ENCODE measurements at places on chromosomes 13 and 19.

DNA sequence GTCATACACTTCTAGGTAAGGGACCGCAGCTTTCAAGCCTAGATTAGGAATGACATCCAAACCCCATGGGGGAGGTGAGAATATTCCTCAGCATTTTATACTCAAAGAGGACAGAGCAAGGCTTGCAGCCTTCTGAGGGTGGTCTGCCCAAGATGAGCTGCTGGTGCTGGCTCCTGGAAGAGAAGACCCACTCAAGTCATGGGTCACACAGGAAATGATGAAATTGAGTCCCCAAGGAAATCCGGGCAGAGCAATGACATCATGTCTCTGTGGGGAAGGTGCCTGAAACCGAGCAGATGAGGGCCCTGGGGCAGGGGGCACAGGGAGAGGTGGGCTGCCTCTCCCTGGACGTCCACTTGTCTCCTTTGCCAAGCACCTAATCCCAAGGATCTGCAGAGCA is 468.7 kb downstream of the TSHZ3 start:
- no peak for DNase-seq

DNA sequence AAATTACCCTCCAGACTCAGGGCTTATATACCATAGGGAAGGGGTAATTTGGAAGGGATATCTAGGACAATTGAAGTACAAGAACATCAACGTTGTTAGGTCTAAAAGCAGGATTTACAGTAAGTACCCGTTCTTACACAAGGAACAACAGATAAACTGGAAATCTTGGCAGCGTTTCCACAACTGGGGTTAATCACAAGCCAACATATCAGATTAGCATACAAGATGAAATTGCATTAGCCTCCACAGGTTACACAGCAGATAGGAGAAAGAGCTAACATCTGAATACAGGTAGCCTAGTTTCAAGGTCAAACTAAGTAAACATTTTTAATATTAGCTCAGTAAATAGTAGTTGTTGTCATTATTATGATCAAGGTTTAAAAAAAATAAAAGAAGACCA is 1214.0 kb upstream of the PCDH20 start:
- DNase-seq = no peak

- peak; percentile 77 for DNase-seq
These were observed 12.8 kb downstream of the MOB3A start for GRCh38 chr19:2083174-2083854.

DNA sequence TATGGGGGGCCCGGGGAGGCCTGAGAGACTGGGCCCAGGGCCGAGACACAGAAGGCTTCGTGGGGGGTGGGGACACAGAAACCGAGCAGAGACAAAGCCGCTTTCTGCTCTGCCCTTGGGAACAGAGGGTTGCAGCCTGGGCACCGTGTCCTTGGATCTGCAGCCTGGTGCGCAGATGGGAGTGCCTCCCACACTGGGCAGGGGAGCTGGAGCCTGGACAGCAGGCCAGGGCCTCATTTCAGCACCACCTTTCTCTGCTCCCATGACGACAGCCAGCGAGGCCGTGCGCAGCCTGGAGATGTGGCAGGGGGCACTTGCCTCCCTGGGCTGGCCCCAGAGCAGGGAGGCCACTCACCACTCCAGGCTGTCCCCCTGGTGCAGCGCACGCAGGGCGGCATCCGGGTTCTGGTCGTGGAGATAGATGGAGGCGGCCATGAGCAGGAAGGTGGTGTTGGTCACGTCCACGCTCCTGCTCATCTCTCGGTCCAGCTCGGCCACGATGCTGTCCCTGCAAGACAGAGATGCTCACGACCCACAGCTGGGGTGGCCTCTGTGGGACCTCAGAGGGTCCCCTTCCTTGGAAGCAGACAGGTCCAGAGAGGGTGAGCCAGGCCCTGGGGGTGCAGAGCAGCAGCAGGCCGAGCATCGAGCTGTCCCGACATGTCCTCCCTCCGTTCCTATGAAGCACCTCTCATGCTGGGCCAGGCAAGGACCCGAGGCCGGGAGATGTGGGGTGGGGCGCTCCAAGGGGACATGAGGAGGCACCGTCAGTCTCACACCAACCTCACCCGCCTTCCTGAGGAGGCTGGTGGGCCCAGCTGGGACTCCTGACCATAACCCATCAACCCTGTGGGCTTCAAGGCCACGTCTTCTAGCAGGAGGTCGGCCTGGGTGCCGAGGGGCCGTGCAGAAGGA is 10.9 kb upstream of the CERS1 start:
- DNase-seq = no peak

GRCh38 chr13:46896341-46897137 is at the start of gene HTR2A:
Gene HTR2A (minus strand): TSS chr13:46897053. CDS start chr13:46895906, 1,147 bp downstream.
- DNase-seq = no peak

GRCh38 chr13:71605744-71606143 is 261.3 kb downstream of the DACH1 start:
- DNase-seq = no peak
